ENCODE measurements at places on chromosomes 5 and 9.

DNA sequence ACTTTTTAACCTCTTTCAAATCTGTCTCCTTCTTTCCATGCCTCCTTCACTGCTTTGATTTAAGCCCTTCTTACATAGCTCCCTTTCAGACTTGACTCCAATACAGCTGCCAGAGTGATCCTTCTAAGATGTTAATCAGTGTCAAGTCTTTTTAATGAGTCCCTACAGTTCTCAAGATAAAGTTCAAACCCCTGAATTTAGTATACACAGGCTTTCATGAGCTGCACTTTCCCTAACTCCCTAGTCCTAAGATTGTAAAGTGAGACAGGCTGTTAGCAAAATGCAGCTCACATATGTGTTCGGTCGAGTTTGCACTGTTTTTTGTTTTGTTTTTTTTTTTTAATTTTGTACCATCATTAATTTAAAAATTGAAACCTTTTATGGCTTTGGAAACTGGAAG is 190.4 kb upstream of the VCAN start:
- DNase-seq, result no peak

GRCh38 chr5:179302499-179303185 is 42.6 kb downstream of the ADAMTS2 start:
- DNase-seq, result no peak

DNA sequence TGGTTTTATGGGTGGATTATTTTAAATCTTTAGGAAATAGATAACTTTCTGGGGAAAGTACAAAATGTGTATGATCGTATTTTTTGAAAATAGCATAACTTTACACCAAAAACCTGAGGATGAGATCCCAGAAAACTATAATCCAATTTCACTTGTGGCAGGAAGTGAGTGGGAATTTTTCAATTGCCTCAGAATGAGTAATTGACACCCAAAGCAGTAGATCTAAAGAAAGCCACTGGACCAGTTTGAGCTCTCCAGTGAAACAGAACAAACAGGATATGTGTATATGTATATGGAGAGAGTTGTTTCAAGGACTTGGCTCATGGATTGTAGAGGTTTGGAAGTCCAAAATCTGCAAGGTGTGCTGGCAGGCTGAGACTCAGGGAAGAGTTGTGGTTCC is 109.2 kb upstream of the SHB start:
- DNase-seq, result no peak

- DNase-seq, result no peak
These were observed 220.3 kb upstream of the IER5L start for GRCh38 chr9:129398101-129398960.

GRCh38 chr9:90861826-90862740 is 60.5 kb downstream of the SYK start:
- no peak for DNase-seq

DNA sequence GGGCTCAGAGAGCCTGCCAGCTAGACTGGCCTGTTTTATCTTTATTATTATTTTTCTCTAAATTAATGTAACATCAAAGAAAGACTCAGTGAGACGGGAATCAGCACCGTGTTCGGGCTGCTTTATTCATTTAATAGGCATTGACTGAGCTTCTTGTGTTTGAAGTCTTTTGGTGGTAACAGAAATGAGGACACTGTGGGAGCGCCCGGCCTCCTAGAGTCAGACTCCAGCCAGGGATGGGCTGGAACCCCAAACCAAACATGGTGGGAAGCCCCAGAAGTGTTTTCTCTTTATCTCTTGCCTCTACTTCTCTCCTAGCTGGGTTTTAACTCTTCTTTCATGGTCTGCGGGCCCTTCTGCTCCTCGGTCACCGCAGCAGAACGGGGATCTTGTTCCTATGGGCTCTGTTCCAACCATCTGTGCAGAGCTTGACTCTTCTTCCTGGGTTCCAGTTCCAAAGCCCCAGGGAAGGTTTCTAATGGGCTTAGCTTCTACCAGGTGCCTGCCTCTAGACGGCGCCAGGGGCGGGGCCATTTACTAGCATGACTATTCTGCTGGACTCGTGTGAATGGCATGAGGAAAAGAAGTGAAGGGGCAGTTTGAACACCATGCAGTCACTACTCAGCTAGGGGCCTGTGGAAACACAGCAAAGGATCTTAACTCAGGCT is 123.8 kb downstream of the FGF18 start:
- no peak for DNase-seq

DNA sequence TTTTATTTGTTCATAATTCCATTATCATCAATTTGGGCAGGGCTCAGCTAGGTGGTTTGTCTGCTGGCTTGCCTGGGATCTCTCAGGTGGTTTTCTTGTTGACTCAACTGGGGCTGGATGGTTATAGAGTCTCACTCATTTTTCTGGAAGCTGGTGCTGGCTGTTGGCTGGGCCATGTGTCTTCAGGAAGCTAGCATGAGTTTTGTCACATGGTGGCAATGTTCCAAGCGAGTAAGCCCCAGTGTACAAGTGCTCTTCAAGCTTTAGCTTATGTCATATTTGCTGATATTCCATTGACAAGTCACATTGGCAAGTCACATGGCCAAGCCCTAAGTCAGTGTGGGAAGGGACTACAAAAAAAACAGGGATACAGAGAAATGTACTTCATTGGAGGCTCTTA is 2.3 kb upstream of the RASEF start:
- no peak for DNase-seq

GRCh38 chr5:179023528-179024189 is at the start of gene ZNF879:
Gene ZNF879, plus strand, starts transcription at chr5:179023804. Its CDS starts 1,201 bp downstream, at chr5:179025005.
- DNase-seq, result peak; percentile 53

GRCh38 chr5:51599587-51599986 is 216.3 kb downstream of the ISL1 start:
- no peak for DNase-seq

GRCh38 chr5:143923634-143924266 is 111.8 kb downstream of the HMHB1 start:
- peak; percentile 78 for DNase-seq

DNA sequence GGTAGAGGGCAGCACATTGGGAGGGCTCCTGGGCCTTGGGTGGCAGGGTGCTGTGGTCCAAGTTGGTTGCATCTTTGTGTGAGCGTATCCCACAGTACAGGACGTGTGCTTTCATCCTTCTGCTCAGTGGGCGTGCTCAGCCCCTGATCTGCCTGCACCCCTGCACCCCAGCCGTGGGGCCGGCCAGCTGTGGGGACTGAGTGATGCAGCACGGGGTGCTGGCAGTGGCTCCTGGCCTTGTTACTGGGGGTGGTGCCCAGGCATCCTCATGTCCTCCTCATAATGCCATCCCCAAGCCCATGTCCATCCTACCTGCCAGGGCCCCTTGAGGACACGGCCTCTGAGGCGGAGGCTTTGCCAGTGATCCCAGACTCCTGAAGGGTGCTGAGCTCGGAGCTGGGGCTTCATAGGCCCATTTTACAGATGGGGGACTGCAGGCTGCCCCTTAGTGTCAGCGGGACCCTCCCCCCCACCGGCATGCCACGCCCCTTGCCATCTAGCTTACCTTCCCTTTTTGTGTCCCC is 100.7 kb downstream of the PHF2 start:
- DNase-seq, result no peak

GRCh38 chr5:53337827-53338226 is 142.6 kb upstream of the FST start:
- DNase-seq, result peak; percentile 34

- DNase-seq, result peak; percentile 79
These were observed 87.4 kb downstream of the TEK start for GRCh38 chr9:27196383-27196782.

DNA sequence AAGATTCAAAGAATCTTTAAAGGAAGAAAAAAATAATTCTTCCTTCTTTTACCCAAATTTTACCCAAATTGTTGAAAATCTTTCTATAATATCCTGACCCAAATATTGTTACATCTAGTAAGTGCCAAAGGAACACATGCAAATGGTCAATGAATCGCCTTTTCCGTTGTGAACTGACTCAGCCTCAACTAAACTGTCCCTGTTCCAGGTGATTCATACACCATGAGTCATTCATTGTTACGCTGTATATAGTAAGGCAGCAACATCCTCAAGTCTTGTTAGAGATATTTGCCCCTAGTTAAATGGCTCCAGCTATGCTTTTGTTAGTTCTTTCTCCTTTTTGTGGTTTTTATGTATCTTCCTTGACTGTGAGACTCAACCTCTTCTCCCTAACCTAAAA is 9.7 kb downstream of the PTGER4 start:
- DNase-seq, result peak; percentile 95

- DNase-seq, result peak; percentile 52
These were observed 66.0 kb upstream of the PTPRD start for GRCh38 chr9:10678790-10679189.

- DNase-seq, result no peak
These were observed 42.6 kb downstream of the GCNT4 start for GRCh38 chr5:75009556-75010345.

DNA sequence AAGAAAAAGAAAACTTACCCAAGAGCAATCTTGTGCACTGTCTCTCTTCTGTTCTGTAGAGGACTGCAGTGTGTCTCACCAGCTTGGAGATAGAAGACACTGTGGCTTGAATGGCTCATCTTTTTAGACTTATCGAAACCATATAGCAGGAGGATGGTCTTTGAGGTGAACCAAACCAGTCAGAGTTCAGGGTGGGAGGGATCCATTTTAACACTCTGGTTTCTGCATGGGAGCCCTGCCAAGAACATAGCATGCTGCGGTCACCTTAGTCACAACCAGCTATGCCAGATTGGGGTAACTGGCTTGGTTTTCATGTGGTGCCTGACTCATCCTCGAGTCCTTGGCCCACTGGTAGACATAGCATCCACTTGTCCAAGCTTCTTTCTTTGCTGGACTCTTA is 135.1 kb downstream of the PAPPA start:
- DNase-seq, result peak; percentile 99

DNA sequence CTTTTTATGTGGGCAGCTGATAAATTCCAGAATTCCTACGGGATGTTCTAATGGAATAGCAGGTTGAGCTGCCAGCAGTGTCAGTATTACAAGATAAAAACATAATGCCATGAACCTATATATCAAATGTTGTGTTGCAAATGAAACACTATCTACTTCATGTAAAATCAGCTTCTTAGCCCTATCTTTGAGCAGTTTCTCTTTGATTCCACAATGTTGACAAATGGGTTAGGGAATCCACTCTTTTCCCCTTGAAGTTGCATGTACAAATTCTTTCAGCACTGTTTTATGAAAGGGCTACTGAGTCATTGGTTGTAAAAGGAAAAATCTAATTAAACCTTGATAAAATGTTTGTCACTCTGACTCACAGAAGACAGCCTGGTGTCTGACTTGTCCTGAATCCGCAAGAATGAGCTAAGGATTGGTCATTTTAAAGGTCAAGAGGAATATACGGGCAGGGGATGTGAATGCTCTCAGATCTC is 950.6 kb upstream of the NUDT12 start:
- peak; percentile 42 for DNase-seq

GRCh38 chr9:123922431-123922830 is 7.5 kb downstream of the DENND1A start:
- no peak for DNase-seq

- peak; percentile 4 for DNase-seq
These were observed 109.2 kb downstream of the DMXL1 start for GRCh38 chr5:119179857-119180641.

GRCh38 chr9:99894826-99895225 is 11.6 kb upstream of the STX17 start:
- no peak for DNase-seq

DNA sequence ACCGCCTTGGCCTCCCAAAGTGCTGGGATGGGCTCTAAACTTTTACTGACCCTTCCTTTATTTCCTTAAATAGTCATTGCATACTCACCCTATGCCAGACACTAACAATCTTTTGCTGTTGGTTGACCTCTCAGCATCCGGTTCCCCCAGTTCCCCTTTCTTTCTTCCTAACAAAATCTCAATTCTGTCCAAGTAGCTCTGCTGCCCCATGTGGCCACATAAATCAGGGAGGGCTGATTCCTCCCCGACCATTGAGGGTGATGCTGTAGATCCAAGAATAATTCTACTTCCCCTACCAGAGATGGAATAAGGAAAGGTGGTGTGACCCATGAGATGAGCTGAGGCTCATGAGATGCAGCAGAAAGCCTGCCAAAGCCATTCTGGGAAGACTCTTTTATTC is 315.3 kb upstream of the MSX2 start:
- DNase-seq, result peak; percentile 20

DNA sequence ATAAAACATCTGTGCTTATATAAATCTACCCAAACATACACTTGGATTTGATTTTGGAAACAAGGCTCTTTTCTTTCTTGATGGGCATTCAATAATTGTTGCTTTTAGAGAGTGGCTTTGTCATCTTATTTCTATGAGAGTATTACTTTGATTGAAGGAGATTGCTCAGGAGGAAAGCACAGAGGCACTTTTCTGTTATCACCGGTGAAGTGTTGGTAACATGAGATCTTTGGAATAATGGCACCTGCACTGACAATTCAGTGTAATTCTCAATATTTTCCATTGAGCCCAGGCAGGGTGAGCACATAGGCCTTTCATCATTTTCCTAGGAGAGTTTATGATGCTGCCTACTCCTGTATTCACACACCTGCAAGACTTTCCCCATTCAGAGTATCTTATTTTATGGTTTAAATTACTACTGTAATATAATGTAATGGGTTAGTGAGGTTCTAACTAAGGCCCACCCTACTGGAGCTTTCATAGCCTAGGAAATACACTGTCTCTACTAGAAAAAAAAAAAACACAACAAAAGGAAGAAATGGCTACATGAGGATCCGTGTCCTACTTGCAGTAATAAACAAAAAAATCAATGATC is 244.3 kb downstream of the DENND1A start:
- DNase-seq, result no peak

- peak; percentile 75 for DNase-seq
These were observed 91.0 kb upstream of the GNAQ start for GRCh38 chr9:78122631-78123030.

DNA sequence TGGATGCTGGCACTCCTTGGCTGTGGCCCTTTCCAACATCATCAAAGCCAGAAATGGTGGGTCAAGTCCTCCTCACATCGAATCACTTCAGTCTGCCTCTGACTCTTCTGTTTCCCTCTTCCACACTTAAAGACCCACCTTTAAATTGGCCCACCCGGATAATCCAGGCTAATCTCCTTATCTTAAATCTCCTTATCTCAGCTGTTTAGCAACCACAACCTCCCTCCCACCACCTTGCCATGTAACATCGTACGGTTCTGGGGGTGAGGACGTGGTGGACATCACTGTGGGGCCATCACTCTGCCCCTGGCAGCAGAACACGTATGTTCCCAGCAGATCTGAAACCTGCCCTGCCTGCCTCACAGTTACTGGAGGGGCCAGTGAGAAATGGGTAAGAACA is 11.5 kb downstream of the IGFBPL1 start:
- DNase-seq, result no peak

- DNase-seq, result no peak
These were observed 172.7 kb upstream of the RIOK2 start for GRCh38 chr5:97355775-97356174.
